ENCODE measurements at places on chromosomes 5 and 9.

GRCh38 chr9:4969130-4969529 is 15.9 kb upstream of the JAK2 start:
- no peak for DNase-seq
- H3K27ac ChIP-seq = no peak overlapping the region
- H3K4me3 ChIP-seq = no peak overlapping the region
- H3K27me3 ChIP-seq = no peaks in the 10 kb centered on the region
- H3K36me3 ChIP-seq = no peaks in the 10 kb centered on the region

GRCh38 chr5:179485845-179486575 is 64.3 kb upstream of the RUFY1 start:
- no peaks in the 10 kb centered on the region for H3K4me1 ChIP-seq
- no peak overlapping the region for H3K4me3 ChIP-seq
- DNase-seq = no peak

DNA sequence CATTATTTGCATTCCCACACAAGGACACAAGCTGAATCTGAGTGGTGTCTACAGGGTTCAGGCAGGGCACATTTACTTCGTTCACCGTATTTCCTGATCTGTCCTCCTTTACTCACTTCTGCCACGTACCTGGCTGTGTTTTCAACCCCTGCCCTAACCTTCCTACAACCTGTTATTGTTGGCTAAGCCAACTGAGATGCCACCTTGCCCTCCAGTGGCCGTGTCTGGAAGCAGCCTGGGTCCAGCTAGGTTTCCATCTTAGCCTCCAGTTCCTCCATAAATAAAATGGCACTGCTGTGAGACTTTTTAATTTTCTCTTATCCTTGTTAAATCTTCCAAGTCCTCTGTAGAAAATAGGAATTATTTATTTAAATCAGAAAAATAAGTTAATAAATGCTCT is 64.8 kb downstream of the ATP10B start:
- no peaks in the 10 kb centered on the region for H3K27me3 ChIP-seq
- H3K4me1 ChIP-seq = peaks cover 15% of the 10 kb centered on the region
- H3K4me3 ChIP-seq = no peak overlapping the region
- no peak overlapping the region for H3K27ac ChIP-seq
- no peaks in the 10 kb centered on the region for H3K36me3 ChIP-seq

DNA sequence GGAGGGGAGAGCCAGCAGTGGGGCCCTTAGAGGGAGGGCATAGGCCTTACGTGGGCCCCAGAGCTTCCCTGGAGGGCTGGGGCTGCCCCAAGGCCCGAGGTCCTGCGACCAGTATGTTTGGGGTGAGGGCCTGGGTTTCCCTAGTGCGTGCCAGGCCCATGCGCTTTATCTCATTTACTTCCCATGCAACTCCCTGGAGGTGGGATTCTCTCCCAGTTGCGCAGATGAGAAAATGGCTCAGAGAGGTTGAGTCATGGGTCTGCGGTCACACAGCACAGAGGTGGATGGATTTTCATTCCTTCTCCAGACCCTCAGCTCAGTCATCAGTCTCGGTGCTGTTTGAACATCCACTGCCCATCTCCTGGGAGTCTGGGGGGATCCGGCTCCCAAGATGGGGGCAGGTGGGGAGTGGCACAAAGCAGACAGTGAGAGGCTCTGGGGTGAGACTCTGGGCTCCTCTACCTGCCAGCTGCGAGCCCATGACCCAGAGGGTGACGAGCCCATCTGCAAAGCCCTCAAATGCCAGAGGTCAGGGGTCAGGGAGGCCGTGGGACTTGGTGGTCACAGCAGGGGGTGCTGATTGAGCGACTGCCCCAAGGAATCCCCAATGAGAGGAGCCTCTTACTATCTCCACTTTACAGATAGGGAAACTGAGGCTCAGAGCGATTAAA is 171.2 kb downstream of the GAPVD1 start:
- H3K4me3 ChIP-seq = no peak overlapping the region
- H3K27ac ChIP-seq = no peak overlapping the region
- no peaks in the 10 kb centered on the region for H3K4me1 ChIP-seq
- DNase-seq = no peak
- no peaks in the 10 kb centered on the region for H3K27me3 ChIP-seq
- no peaks in the 10 kb centered on the region for H3K36me3 ChIP-seq

GRCh38 chr9:120390637-120391190 is 189.3 kb downstream of the CDK5RAP2 start:
- no peak overlapping the region for H3K4me3 ChIP-seq
- DNase-seq = no peak
- peaks cover 9% of the 10 kb centered on the region for H3K36me3 ChIP-seq
- H3K4me1 ChIP-seq = no peaks in the 10 kb centered on the region
